T-helper 2 cell treated with Interferon-gamma antibody and Interleukin-4, amounts not matched to agents 5 μg/mL and 100 μg/mL, for 36 hours (primary cell): ENCODE measurements at places on chromosomes 5 and 9.
A peak's percentile ranks its signal among the peaks of the same experiment; 100 is the strongest.

DNA sequence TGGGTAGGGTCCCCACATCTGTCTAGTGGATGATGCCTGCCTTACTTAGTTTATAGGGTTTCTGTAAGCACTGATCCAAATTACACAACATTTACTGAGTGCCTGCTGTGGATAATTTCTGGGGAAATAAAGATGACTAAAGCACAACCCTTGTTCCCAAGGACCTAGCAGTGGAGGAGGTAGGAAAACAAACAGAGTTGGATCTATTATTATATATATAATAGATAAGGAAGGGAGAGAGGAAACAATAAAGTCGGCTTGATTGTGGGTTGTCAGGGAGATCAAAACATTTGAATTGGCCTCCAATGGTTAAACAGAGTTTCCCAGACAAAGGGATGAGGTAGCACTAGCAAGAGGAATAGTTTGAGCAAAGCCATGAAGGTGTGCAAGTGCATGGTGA, 14.0 kb downstream of the IL33 start:
- H3K27ac ChIP-seq = no peak overlapping the region
- H3K36me3 ChIP-seq = no peaks in the 10 kb centered on the region
- DNase-seq = no peak
- no peaks in the 10 kb centered on the region for H3K4me1 ChIP-seq
- H3K4me3 ChIP-seq = no peak overlapping the region
- peaks cover 7% of the 10 kb centered on the region for H3K27me3 ChIP-seq

- no peak overlapping the region for H3K27ac ChIP-seq
- no peaks in the 10 kb centered on the region for H3K36me3 ChIP-seq
- H3K4me1 ChIP-seq = no peaks in the 10 kb centered on the region
- no peak overlapping the region for H3K4me3 ChIP-seq
- DNase-seq = no peak
- no peaks in the 10 kb centered on the region for H3K27me3 ChIP-seq
These were observed 173.0 kb upstream of the PDE4D start for GRCh38 chr5:60066502-60066901.

GRCh38 chr9:133460405-133461175, 812 bp downstream of the CACFD1 start:
- peak overlapping the region; percentile 58 for H3K4me3 ChIP-seq
- H3K4me1 ChIP-seq = peaks cover 2% of the 10 kb centered on the region
- DNase-seq = no peak

GRCh38 chr9:121738968-121739367, 87.5 kb downstream of the DAB2IP start:
- H3K36me3 ChIP-seq = no peaks in the 10 kb centered on the region
- H3K4me3 ChIP-seq = no peak overlapping the region
- no peak overlapping the region for H3K27ac ChIP-seq
- DNase-seq = no peak
- peaks cover 37% of the 10 kb centered on the region for H3K27me3 ChIP-seq

DNA sequence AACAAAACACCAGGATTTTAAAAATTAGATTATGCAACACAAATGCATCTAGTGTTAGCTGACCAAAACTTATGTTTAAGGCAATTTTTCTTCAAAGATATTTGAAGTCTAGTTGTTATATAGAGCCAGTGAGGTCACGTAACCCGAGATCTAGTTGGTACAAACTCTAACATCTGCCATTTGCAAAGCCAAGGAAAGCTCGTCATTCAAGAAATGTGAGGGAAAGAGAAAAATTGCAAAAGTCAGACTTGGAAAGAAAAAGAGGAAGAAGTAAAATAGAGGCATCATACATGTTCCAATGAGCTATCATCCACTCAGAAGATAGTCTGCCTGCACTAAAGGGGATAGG, 293.4 kb upstream of the PUM3 start:
- H3K36me3 ChIP-seq = no peaks in the 10 kb centered on the region
- peaks cover 18% of the 10 kb centered on the region for H3K27me3 ChIP-seq
- no peak for DNase-seq

- DNase-seq = no peak
- peaks cover 17% of the 10 kb centered on the region for H3K4me1 ChIP-seq
- no peak overlapping the region for H3K27ac ChIP-seq
- H3K27me3 ChIP-seq = no peaks in the 10 kb centered on the region
- no peak overlapping the region for H3K4me3 ChIP-seq
These were observed 10.3 kb upstream of the GPBP1 start for GRCh38 chr5:57163553-57164006.

DNA sequence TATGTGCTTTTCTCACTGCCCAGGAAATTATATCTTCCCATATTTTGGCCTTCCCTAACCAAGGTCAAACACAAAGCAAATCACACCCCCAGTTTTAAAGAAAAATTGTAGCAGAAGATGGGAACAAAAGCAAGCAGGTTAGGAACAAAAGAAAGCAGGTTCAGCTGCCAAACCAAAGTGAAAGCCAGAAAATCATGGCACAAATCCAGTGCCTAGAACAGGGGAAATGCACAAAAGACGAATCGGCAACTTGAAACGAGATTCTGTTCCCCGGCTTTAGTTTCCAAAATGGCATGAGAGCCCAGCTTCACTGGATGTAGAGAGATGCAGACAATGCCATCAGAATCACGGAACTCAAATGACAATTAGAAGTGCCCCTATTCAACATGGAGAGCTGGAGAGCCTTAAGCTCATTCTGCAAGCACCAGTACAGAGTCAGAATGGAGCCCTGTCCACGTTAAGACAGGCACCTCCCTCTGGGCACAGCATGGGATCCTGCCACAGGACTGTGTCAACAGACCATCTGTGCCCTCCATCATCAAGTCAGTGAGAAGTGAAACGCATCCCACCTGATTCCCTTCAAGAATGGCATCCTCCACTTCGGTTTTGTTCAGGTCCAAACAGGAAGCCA, 13.8 kb downstream of the DNAH5 start:
- no peaks in the 10 kb centered on the region for H3K27me3 ChIP-seq
- H3K4me1 ChIP-seq = no peaks in the 10 kb centered on the region
- H3K4me3 ChIP-seq = no peak overlapping the region
- no peak for DNase-seq
- H3K36me3 ChIP-seq = no peaks in the 10 kb centered on the region

DNA sequence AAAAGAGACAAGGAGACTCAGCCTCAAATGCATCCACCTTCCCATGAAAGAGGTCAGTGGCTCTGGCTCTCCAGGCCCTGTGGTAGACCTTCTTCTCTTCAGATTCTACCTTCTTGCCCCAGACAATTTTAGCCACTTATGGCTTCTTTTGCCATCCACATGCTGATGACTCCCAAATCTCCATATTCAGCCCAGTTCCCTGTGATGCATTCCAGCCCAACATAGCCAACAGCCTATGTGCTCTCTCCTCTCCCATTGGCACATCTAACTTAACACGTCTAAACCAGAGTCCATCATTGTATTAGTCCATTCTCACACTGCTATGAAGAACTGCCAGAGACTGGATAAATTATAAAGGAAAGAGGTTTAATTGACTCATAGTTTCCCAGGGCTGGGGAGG, 108.8 kb downstream of the FSTL4 start:
- peaks cover 10% of the 10 kb centered on the region for H3K27me3 ChIP-seq
- DNase-seq = no peak
- H3K4me1 ChIP-seq = no peaks in the 10 kb centered on the region
- no peaks in the 10 kb centered on the region for H3K36me3 ChIP-seq
- no peak overlapping the region for H3K4me3 ChIP-seq

DNA sequence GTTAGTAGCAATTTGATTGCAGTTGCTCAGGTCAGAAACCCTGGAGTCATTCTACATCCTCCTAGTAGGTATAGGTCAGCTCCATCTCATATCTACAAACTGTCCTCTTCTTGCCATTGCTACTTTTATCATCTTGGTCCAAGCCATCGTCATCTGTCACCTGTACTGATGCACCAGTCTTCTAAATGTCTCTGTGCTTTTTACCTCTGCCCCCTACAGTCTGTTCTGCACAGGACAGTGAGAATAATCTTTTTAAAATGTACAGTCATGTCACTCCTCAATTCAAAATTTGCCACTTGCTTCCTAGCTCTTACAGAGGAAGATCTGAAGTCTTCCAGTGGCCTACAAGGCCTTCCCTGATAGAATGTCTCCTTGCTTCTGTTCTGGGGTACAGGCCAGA, 6.8 kb downstream of the NNT start:
- H3K4me1 ChIP-seq = peaks cover 19% of the 10 kb centered on the region
- no peaks in the 10 kb centered on the region for H3K27me3 ChIP-seq
- peaks cover 60% of the 10 kb centered on the region for H3K36me3 ChIP-seq
- no peak overlapping the region for H3K27ac ChIP-seq

DNA sequence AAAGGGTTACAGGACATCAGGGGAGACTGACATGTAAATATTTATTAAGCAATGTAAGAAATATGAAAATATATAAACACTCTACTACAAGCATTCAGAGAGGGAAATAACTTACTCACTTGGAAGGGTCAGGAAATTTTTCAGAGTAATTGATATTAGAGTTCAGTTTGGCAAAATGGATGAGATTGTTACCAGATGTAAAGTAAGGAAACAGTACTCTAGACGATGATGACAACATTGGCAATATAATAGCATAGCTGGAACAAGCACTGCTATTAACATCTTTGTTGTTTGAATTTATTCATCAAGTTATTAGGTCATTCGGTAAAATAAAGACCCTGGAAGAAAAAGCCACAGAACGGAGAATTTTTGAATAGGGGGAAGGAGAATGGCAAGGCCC, 49.1 kb downstream of the GNA14 start:
- H3K4me1 ChIP-seq = peaks cover 8% of the 10 kb centered on the region
- no peak for DNase-seq
- no peak overlapping the region for H3K27ac ChIP-seq
- H3K36me3 ChIP-seq = no peaks in the 10 kb centered on the region
- H3K27me3 ChIP-seq = peaks cover 4% of the 10 kb centered on the region
- H3K4me3 ChIP-seq = no peak overlapping the region

- H3K27me3 ChIP-seq = no peaks in the 10 kb centered on the region
- H3K36me3 ChIP-seq = peaks cover 39% of the 10 kb centered on the region
- H3K4me3 ChIP-seq = no peak overlapping the region
These were observed 101.2 kb downstream of the PARP8 start for GRCh38 chr5:50767588-50767987.

DNA sequence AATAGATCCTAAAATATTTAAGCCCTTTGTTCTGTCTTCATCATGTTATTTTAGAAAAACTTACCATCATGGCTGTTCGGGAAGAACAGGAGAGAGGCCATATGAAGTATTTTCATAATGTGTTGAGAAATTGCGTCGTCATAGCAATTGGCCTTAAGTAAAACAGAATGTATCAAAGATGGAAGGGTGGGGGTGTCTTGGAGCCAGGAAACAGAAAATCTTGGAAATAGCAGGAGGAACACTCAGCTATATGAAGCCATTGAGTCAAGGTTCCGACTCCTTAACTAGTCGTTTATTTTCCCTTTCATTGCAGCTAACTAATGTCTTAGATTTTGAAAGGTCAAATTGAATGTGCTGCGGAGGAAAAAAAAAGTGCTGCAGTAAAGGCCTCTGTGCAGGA, 1.3 kb downstream of the SPTAN1 start:
- H3K4me1 ChIP-seq = peaks cover 50% of the 10 kb centered on the region
- no peak overlapping the region for H3K27ac ChIP-seq
- no peaks in the 10 kb centered on the region for H3K27me3 ChIP-seq
- H3K4me3 ChIP-seq = no peak overlapping the region

GRCh38 chr9:18317896-18318295, 156.1 kb upstream of the ADAMTSL1 start:
- H3K4me1 ChIP-seq = no peaks in the 10 kb centered on the region
- H3K27ac ChIP-seq = no peak overlapping the region
- DNase-seq = no peak
- no peak overlapping the region for H3K4me3 ChIP-seq
- H3K36me3 ChIP-seq = no peaks in the 10 kb centered on the region
- no peaks in the 10 kb centered on the region for H3K27me3 ChIP-seq
